ENCODE measurements at places on chromosomes 13 and 19. TPM values are rescaled to one million over a fixed set of nuclear protein-coding genes. Genes with fewer than 3 reads are reported as not detected.

DNA sequence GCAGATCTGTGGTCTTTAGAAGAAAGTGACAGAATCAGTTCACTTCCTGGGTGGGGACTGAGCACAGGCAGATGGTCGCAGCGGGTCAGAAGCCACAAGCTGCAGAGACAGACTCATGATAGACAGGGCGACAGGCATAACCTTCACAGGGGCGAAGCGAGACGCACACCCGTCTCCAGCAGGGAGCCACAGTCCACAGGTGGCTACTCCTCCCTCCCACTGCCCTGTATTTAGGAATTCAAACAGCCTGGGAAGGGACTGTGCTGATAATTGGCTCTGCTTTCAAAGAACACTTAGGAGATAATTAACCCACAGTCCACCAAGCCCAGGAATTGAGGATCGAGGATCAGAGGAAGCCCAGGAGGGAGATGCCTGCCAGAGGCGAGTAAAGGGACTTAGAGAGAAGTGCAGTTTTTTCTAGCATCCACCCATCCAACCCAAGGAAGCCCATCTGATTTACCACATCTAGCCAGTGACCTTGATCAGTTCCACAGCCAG is 23.2 kb downstream of the RFX2 start:
- DNase-seq = no peak

DNA sequence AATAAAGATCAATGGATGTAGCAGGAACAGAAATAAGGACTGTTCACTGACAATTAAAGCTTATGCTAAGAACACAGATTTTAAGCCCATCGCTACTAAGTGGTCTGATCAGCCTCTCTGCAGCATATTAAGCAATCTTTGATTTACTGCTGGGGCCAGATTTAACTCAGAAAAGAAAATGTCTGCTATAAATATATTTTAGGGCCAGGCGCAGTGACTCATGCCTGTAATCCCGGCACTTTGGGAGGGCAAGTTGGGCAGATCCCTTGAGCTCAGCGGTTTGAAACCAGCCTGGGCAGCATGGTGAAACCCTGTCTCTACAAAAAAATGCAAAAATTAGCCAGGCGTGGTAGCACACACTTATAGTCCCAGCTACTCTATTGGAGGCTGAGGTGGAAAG is 43.0 kb downstream of the METTL21C start:
- DNase-seq = no peak

DNA sequence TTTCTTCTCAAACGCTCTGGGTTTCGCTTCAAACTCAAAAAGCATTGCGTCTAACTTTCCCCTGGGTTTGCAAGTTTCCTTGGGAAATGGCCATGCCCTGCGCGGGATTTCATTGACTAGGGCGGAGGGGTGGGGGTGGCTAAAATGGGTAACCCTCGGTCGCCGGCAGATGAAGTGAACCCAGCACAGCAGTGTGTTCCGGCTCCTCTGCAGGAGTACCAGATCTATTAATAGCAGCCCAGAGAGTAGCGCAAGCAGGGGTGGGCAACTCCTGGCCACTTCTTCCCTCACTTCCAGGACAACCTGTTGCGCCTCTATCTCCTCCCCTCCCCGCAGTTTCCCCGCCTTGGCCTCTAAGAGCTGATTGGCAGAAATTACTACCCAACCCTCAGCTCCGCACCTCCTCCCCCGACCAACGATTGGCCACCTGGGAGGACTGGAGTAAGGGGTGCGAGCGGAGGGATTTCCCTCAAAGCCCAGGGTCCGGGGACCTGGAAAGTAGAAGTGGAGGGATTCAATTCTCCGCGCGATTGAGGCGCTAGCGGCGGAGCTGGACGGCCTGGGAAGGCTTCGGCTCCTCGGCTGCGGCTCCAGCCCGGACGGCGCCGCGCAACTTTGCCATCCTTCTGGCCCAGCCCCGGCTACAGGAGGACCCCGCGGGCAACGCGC is at the start of gene FREM2:
Gene FREM2 (plus strand): TSS at position 501 of the 669 bp plus-strand sequence. CDS start 268 bp downstream, outside the sequence.
- no peak for DNase-seq

The CACNA1A gene
- total RNA-seq = 1.5 TPM

The HCN2 gene
- total RNA-seq = 0.59 TPM

DNA sequence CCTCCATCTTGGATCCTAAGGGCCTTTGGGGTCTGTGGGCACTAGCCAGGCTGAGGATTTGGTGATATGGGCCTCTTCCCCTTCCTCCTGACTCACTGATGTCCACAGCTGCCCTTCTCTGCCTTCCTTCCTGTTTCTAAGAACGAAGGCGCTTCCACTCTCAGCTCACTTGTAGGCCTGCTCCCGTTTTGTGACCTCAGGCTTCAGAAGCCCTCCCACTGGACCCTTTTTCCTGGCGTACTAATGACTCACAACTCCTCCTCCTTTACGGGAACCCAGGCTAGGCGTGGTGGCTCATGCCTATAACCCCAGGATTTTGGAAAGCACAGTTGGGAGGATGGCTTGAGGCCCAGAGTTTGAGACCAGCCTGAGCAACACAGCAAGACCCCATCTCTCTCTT is 55.6 kb downstream of the TMED1 start:
- no peak for DNase-seq

- DNase-seq = no peak
These were observed 9.4 kb downstream of the SCGB2B2 start for GRCh38 chr19:34667349-34668076.

- DNase-seq = no peak
These were observed at the start of gene ERICH6B for GRCh38 chr13:45615501-45616101. Gene ERICH6B, minus strand, starts transcription at chr13:45615739. Its CDS starts 18,734 bp downstream, at chr13:45597005.

DNA sequence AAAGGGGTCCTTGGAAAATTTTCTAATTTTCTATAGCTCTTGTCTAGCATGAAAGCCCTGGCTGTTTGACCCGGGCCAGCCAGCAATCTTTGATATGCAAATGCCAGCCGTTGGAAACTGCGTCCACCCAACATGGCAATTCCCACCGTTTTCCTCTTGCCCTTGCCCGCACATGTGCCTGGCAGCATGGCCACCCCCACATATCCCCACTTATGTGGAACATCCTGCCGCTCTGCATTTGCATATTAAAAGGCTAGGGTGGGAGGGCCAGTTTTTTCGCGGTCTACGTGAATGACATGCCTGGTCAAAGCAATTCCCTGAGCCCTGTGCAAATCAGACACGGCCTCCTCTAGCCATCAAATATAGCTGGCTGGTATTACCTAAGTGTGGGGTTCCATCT is 110.3 kb upstream of the TDRD3 start:
- no peak for DNase-seq

The ZNF709 gene
- total RNA-seq = 10.3 TPM

The KLK10 gene
- 22.4 TPM for total RNA-seq

DNA sequence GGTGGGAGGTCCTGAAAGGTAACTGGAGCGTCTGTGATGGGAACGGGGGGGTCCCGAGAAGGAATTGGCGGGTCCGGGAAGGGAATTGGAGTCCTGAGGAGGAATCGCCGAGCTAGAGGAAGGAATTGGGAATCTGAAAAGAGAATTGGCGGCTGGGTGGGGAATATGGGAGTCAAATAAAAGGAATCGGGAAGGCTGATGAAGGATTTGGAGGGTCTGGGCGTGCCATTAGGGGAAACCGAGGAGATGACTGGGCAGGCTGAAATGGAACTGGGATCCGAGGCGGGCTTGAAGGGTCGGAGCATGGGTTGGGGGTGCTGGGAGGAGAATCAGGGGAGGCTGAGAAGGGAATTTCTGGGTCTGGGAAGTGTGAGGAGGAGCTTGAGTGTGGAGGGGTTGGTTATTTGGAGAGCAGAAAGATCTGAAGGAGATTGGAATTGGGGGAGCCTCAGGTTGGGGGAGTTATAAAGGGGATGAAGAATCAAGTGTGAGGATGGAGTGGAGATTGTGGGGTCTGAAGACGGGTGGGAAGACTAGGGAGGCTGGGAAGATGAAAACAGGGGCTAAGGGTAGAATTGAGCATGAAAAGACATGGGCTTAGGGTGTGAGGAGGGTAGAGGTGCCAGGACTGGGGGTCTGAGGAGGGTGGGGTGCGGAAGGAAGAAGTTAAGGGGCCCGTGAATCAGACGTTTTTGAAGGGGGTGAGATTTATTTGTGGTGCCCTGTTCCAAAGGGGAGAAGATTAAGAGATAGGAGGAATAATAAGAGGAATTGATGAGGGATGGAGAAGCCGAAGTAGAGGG is 718 bp downstream of the ACTN4 start:
- DNase-seq = no peak

GRCh38 chr19:38155453-38155852 is 68.6 kb downstream of the DPF1 start:
- peak; percentile 33 for DNase-seq

- no peak for DNase-seq
These were observed at the start of gene CAMSAP3 for GRCh38 chr19:7595466-7596133. Gene CAMSAP3, plus strand, starts transcription at chr19:7595863. Its CDS starts 140 bp downstream, at chr19:7596003.

The ZNF471 gene
- total RNA-seq = 8.9 TPM

DNA sequence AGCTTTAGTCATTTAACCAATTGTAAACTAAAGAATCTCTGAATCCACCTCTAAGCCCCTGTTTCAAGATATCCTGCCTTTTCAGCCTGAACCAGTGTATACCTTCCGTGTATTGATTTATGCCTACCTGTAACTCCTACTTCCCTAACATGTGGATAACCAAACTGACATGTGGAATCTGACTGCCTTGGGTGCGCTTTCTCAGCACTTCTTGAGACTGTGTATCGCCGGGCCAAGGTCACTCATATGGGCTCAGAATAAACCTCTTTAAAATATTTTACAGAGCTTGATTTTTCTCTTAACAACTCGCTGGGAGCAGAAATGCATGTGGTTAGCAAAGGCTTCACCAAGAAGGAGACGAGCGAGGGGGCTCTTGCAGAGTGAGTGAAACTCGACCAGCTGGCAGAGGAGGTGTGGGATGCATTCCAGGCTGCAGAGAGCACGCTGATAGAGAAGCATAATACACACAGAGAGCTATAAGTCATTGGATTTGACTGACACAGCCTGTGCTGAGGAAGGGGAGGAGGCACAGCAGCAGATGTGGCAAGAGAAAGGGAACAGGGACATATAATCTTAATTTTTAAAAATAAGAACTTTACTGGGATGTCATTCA is 268.2 kb upstream of the MAB21L1 start:
- no peak for DNase-seq

- no peak for DNase-seq
These were observed 23.3 kb downstream of the ZBTB7A start for GRCh38 chr19:4043401-4043800.

- DNase-seq = no peak
These were observed 66.7 kb downstream of the CDADC1 start for GRCh38 chr13:49314344-49314882.

The ZNF835 gene
- total RNA-seq = 1.8 TPM

The RABAC1 gene
- total RNA-seq = 68.0 TPM

- DNase-seq = no peak
These were observed 19.8 kb upstream of the TCF3 start for GRCh38 chr19:1672038-1672768.

GRCh38 chr19:10219678-10220077 is 11.5 kb downstream of the S1PR2 start:
- DNase-seq = no peak

The B3GNT8 gene
- 1.6 TPM for total RNA-seq

GRCh38 chr19:19499272-19499995 is 15.9 kb downstream of the TSSK6 start:
- no peak for DNase-seq

DNA sequence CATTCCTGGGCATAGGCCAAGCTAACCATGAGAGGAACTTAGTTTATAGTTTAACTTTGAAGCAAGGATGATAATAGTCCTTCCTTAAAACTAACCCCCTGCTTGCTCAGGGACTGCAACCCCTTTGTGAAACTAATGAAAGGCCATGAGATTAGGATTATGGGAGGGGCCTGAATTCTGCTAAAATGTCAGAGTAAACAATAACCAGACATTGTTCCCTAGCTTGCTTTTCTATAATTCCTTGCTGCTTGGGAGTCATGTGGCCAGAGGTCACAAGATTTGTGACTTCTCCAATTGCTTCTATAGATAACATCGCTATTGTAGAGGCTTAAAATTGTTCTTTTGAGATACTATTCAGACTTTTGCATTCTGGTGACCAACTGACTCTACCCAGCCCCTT is 634.0 kb downstream of the TBC1D4 start:
- no peak for DNase-seq

The LGALS4 gene
- 1.3 TPM for total RNA-seq

GRCh38 chr13:45918597-45918996 is 67.0 kb upstream of the SIAH3 start:
- no peak for DNase-seq

The KIR3DL1 gene
- not detected for total RNA-seq

- DNase-seq = no peak
These were observed 28.9 kb downstream of the TDRD12 start for GRCh38 chr19:32748497-32748896.

- DNase-seq = no peak
These were observed 1697.7 kb downstream of the EFNB2 start for GRCh38 chr13:104837756-104838155.

DNA sequence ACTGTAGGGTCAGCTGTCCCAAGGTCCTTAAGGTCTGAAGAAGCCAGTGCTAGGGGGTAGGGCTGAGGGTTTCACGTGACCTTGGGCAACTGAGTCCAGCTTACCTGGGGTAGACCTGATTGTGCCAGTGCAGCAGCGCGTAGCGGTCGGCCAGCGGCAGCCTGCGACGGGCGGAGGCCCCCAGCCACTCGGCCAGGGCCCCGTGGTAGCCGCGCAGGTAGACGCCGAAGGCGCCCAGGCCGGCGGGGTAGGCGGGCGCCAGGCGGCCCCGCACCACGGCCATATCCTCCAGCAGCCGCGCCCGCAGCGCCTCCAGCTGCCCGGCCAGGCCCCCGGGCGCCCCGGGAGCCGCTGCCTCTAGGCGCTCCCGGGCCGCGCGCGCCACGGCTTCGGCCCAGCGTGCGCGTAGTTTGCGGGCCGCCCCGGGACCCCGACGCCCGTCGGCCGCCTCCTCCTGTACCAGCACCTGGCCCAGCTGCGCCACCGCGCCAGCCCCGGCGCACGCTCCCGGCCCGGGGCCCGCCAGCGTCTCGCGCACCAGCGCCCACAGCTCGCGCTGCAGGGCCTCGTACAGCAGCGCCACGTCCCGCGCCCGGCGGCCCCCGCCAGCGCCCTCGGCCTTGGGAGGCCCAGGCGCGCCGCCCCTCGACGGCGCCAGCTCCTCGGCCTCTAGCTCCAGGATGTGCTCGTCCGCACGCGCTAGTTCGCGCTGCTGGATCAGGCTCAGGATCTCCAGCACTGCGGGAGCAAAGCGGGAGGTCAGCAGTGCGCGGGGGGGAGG is 10.9 kb downstream of the EXOC3L2 start:
- DNase-seq = no peak

All from skin of body (tissue), 3 donors.